ENCODE measurements at places on chromosomes 7 and 10. TPM values are rescaled to one million over a fixed set of nuclear protein-coding genes. Genes with fewer than 3 reads are reported as not detected.

DNA sequence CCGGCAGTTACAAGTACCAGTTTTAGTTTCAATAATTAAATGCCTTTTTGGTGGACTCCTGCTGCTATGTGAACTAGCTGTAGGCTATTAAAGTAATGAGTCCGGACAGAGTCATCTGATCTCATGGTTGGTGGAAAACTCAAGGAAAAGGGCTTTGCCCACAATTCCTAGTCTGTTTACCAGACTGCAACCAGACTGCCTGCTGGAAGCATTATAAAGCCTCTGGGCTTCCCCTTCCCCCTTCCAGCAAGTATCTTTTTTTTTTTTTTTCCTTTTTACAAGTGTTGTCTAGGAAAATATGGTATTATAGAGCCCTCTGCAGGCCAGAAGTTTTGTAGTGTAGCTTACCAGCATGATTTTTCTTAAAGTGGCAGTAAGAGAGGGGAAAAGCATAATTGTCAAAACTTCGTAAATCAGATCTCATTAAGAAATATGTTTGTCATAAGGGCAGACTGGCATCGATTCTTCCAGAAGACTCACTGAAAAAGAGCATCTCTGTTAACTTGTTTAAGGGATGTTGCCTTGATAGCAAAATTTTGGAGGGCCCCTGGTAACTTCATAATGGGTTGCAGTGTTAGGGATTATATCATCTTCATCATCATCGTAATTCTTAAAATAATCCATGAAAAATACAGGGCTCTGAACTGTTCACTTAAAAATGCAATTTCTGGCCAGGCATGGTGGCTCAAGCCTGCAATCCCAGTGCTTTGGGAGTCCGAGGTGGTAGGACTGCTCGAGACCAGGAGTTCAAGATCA is 181.3 kb downstream of the TAX1BP1 start:
- H3K4me3 ChIP-seq, result no peak overlapping the region
- H3K4me1 ChIP-seq, result no peaks in the 10 kb centered on the region
- H3K36me3 ChIP-seq, result no peaks in the 10 kb centered on the region
- no peaks in the 10 kb centered on the region for H3K27me3 ChIP-seq
- peak; percentile 15 for DNase-seq

GRCh38 chr7:106590209-106590816 is 70.6 kb downstream of the CCDC71L start:
- H3K4me1 ChIP-seq, result no peaks in the 10 kb centered on the region
- no peaks in the 10 kb centered on the region for H3K36me3 ChIP-seq
- H3K27me3 ChIP-seq, result no peaks in the 10 kb centered on the region
- no peak for DNase-seq

GRCh38 chr7:41641011-41641664 is 61.8 kb downstream of the INHBA start:
- DNase-seq, result no peak
- no peaks in the 10 kb centered on the region for H3K36me3 ChIP-seq
- no peaks in the 10 kb centered on the region for H3K4me1 ChIP-seq
- H3K27ac ChIP-seq, result no peak overlapping the region
- no peaks in the 10 kb centered on the region for H3K27me3 ChIP-seq

DNA sequence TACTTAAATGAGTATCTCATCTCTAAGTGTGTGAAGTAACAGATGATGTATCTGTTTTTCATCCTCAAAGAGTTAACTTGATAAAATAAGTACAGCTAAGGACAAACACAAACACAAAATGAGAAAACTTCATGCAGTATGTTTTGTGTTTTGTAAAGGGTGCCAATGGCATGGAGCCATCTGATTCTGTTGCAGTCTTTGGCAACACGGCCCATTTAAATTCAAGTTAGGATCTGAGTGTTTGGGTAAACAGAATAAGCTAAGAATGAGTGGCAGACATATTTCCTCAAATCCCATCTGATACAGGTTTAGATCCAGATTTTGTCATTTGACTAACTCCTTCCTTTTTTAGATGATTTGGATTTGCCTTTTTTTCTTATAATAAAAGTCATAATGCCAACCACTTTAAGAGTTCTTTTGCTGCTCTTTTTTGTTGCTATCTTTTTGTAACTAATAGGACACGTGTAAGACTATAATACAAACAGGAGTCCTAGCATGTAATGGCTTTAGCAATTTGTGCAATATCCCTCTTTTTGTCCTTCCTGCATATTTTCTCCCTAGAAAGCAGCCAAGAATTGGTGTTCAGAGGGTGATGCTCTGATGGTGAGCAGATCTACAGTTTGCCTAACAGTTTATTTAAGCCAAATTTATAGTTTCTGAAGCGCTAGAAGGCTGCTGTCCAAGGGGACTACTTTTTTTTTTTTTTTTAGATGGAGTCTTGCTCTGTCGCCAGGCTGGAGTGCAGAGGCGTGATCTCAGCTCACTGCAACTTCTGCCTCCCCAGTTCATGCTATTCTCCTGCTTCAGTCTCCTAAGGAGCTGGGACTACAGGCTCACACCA is 18.9 kb upstream of the ACTA2 start:
- no peak overlapping the region for H3K27ac ChIP-seq
- no peaks in the 10 kb centered on the region for H3K36me3 ChIP-seq
- H3K4me3 ChIP-seq, result no peak overlapping the region

- H3K4me1 ChIP-seq, result no peaks in the 10 kb centered on the region
- H3K36me3 ChIP-seq, result no peaks in the 10 kb centered on the region
- H3K4me3 ChIP-seq, result no peak overlapping the region
These were observed 77.6 kb upstream of the IMMP2L start for GRCh38 chr7:111639934-111640333.

DNA sequence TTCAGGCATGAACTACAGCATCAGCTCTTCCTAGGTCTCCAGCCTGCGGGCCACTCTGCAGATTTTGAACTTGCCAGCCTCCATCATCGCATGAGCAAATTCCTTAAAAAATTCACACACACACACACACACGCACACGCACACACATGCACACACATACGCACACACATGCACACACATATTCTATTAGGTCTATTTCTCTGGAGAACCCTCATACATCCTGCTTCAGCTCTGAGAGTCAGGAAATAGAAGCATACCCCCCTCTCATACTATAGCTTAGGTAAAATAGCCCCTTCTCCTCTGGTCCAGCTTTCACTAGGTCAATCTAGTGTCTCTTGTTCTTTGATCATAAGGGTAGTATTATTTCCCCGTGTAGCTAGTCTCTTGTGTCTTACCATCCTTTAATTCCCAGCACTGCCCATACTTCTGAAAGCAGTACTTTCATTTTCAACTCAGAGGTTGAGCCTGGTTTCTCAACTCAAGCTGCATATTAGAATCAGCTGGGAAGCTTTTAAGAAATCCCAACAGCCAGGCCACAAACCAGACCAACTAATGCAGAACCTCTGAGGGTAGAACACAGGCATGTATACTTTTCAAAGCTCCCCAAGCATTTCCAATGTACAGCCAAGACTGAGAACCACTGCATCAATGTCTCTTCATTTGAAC is 30.9 kb upstream of the ITGB8 start:
- no peaks in the 10 kb centered on the region for H3K36me3 ChIP-seq
- H3K4me3 ChIP-seq, result no peak overlapping the region
- H3K4me1 ChIP-seq, result no peaks in the 10 kb centered on the region
- H3K27me3 ChIP-seq, result no peaks in the 10 kb centered on the region
- H3K27ac ChIP-seq, result no peak overlapping the region

Gene TMEM273
- total RNA-seq, result 15.0 TPM

DNA sequence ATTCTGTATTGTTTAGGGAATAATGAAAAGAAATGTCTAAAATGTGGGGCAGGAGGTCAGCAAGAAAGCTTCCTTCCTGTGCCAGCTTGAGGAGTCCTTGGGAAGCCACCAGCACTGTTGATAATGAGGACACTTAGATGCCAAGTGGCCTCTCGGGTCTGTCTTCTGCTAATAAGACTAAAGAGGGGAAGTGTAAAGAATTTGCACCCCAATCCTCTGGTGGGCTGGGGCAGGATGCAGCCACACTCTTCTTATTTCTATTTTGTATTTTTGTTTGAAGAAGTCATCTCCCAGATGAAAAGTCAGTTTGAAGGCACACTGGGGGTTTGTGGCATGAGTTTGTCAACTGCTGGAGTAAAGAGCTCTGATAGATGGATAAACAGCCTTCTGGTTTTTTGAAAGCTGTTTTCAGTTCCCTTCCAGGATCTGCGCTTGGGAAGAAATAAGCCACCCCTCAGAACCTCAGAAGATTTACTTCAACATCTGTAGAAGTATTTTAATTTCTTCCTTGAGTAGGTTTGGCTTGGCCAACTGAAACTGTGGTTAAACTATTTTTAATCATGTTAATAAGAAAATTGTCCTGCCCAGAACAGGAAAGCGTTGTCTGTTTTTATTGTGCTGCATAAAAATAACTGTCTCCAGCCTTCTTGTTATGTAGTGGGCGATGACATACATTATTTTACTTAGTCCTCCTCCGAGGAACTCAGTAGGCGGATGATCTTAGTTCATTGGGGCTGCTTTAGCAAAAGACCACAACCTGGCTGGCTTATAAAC is 128.8 kb upstream of the GPR26 start:
- no peaks in the 10 kb centered on the region for H3K27me3 ChIP-seq
- no peak overlapping the region for H3K27ac ChIP-seq
- H3K4me1 ChIP-seq, result no peaks in the 10 kb centered on the region
- no peaks in the 10 kb centered on the region for H3K36me3 ChIP-seq
- H3K4me3 ChIP-seq, result no peak overlapping the region

- H3K4me3 ChIP-seq, result no peak overlapping the region
- no peaks in the 10 kb centered on the region for H3K36me3 ChIP-seq
- H3K4me1 ChIP-seq, result peaks cover 18% of the 10 kb centered on the region
- no peak overlapping the region for H3K27ac ChIP-seq
- no peaks in the 10 kb centered on the region for H3K27me3 ChIP-seq
These were observed 94.3 kb downstream of the PRLHR start for GRCh38 chr10:118501171-118501570.

Gene EVX1
- not detected for total RNA-seq

GRCh38 chr10:76463111-76463510 is 1031.7 kb downstream of the LRMDA start:
- no peak overlapping the region for H3K4me3 ChIP-seq
- DNase-seq, result no peak
- H3K36me3 ChIP-seq, result no peaks in the 10 kb centered on the region
- H3K27ac ChIP-seq, result no peak overlapping the region
- H3K27me3 ChIP-seq, result no peaks in the 10 kb centered on the region

GRCh38 chr7:151012911-151013347 is 11.4 kb downstream of the ATG9B start:
- H3K4me1 ChIP-seq, result peaks cover 7% of the 10 kb centered on the region
- no peak for DNase-seq
- H3K27me3 ChIP-seq, result peaks cover 4% of the 10 kb centered on the region
- no peaks in the 10 kb centered on the region for H3K36me3 ChIP-seq
- H3K27ac ChIP-seq, result no peak overlapping the region

DNA sequence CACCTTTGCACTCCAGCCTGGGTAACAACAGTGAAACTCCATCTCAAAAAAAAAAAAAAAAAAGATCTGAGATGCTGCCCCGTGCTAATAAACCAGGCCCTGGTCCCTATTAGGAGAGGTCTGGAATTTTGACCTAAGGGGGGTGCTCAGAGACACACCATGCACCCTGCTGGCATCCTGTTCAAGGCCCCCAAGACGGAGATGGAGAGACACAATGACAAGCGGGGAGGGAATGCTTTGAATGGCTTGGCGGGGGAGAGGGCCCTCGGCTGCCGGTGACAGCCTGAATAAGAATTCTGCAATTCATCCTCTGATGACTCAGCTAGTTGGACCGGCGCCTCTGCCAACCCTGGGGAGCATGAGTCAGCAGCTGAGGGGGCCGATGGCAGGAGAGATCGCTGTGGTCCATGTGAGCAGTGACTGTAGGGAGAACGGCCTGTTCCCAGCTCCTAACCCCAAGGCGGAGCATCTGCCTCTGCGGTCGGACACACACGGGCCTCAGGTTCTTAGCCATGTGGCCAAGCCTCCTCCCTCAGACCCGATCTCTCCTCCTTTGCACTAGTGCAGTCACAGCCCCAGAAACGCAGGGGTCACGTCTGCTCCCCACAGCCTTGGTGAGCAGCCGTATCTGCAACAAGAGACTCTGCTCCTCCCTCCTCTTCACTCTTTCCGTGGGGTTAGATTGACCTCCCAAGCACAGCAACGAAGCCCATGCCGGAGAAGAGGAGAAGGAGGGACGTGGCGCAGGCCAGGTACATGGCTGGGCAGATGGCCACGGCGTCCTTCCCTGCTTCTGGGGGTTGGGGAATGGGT is 14.9 kb downstream of the TRIM56 start:
- no peak overlapping the region for H3K4me3 ChIP-seq
- peaks cover 25% of the 10 kb centered on the region for H3K4me1 ChIP-seq
- peak; percentile 94 for DNase-seq
- no peaks in the 10 kb centered on the region for H3K36me3 ChIP-seq
- H3K27ac ChIP-seq, result peak overlapping the region; percentile 63
- H3K27me3 ChIP-seq, result no peaks in the 10 kb centered on the region

- no peaks in the 10 kb centered on the region for H3K27me3 ChIP-seq
- peak; percentile 18 for DNase-seq
- H3K4me1 ChIP-seq, result peaks cover 3% of the 10 kb centered on the region
- no peak overlapping the region for H3K27ac ChIP-seq
These were observed 33.5 kb upstream of the AUTS2 start for GRCh38 chr7:69564454-69565417.

- H3K36me3 ChIP-seq, result no peaks in the 10 kb centered on the region
These were observed 14.5 kb downstream of the VWDE start for GRCh38 chr7:12389089-12389700.

DNA sequence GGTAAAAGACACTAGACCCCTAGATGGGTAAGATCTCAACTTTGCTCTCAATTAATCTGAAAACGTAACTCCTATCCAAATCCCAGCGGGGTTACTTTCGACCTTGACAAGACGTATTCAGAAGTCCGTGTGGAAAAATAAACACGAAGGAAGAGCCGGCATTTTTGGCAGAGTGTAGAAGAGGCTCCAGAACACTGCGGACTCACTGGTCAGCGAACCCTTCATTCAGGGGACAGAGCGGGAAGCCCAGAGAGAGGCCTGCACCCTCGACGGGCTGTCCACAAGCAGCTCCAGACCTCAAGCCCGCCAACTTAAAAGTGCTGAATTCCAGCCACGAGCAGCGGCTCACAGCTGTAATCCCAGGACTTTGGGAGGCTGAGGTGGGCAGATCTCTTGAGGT is 54.7 kb downstream of the DPYSL4 start:
- no peaks in the 10 kb centered on the region for H3K4me1 ChIP-seq
- H3K27me3 ChIP-seq, result no peaks in the 10 kb centered on the region
- no peak for DNase-seq
- H3K27ac ChIP-seq, result no peak overlapping the region

DNA sequence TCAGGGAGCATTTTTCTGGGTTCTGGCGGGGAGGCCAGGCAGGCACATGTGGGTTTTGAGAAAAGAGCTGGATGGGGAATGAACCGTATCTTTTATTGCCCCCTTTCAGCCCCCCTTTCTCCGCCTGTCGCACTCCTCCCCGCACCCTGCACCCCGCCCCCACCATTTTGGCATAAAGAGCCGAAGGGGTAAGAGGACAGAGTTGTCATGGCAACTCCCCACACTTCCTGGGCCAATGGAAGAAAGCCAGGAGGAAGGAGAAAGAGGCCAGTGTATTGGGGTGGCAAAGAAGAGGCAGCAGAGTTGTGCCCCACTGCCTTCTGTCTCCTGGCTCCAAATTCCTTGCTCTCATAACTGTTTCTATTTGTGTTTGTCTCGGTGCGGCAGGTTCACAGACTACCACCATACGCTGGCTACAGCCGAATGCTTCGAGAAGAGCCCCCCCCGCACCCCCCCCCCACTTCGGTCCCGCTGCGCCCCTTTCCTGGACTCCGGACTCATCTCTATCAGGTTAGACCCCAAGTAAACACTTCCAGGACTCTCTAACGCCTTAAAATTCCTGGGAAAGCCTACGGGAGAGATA is 3.4 kb downstream of the KCNIP2 start:
- no peak for DNase-seq
- no peaks in the 10 kb centered on the region for H3K36me3 ChIP-seq
- H3K4me3 ChIP-seq, result no peak overlapping the region
- H3K27ac ChIP-seq, result no peak overlapping the region
- peaks cover 25% of the 10 kb centered on the region for H3K4me1 ChIP-seq
- no peaks in the 10 kb centered on the region for H3K27me3 ChIP-seq

Gene AKR1C2
- 59.9 TPM for total RNA-seq

Gene NPY
- not detected for total RNA-seq
